ENCODE measurements at places on chromosomes 11 and 22.

DNA sequence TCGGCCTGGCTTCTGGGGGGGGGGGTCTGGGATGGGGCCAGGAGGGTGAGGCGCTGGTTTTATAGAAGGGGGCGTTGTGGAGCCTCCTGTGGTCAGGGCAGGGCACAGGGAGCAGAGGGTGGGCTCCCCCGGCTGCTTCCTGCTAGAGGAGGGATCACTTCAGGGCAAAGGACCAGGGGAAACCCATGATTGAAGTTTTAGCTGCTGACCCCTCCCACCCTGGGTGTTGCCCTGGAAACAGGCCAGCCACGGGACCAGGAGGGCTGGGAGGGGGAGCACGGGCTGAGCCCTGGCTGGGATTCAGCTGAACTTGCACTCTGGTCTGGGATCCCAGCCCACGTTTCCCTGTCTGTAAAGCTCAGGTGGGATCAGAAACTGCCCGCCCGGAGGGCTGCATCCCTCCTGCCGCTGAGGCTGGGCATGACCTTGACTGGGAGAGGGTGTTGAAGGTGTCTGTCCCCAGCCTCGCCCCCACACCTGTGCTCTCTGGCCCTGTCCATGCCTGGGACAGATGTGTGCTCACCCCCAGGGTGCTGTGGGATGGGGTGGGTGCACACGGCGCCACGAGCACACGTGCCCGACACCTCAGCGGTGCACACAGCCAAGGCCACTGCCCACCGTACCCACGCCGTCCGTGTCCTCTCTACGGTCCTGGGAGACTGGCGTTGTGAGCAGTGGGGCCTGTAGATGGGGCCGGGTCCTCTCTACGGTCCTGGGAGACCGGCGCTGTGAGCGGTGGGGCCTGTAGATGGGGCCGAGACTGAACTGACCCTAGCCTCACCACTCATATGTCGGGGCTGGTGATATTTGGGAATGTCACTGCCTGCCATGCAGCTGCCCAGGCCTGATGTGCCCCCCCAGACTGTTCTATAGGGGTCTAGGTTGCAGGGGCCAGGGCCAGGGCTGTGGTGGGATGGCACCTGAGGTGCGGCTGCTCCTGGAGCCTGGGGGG lies 2.3 kb downstream of the TSPAN4 start:
- DNase-seq = no peak

DNA sequence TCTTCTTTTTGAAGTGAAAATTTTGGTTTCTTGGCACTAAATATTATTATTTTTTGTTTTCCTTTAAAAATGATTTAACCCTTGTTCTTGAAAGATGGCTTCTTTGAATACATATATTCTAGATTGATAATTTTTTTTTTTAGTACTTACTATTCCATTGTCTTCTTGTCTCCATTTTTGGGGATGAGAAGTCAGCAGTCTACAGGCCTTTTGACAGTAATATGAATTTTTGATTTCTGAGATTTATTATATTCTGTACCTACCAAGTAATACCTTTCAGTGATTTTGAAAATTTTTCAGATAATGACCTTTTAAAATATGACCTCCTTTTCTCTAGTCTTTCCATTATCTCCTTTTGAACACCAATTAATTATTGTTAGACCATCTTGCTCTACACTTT lies 294.1 kb upstream of the LARGE1 start:
- no peak for DNase-seq

DNA sequence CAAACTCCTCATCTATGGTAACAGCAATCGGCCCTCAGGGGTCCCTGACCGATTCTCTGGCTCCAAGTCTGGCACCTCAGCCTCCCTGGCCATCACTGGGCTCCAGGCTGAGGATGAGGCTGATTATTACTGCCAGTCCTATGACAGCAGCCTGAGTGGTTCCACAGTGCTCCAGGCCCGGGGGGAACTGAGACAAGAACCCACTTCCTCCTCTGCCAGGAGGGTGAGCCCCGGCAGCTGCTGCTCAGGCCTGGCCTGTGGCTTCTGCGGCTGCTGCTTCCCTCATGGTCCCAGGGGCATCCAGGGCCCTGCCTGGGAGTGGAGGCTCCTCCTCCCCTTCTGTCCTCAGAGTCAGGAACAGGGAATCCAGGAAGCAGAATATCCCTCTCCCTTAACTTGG lies 98.4 kb downstream of the ZNF280B start:
- DNase-seq = no peak

DNA sequence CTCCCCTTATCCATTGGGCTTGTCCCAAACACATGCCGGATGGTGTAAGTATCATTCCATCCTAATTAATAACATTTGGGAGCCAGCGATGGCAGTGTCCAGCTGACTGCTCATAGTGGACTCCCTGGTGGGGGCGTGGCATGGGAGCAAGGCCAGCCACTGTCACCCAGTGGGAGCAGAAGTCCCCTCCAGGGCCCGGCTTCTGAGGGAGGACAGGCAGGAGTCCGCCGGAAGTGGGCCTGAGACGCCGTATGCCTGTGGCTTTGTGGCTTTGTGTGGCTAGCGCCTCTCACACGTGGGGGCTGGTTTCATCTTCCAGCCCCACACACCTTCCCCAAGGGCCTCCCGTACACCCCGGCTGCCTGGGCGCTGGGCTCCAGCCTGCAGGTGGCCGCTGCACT lies 124.5 kb downstream of the KCNQ1 start:
- DNase-seq = no peak

GRCh38 chr11:78605296-78605695 lies 30.6 kb upstream of the NARS2 start:
- no peak for DNase-seq

- DNase-seq = no peak
Observed at GRCh38 chr11:13928566-13929251, 33.8 kb upstream of the SPON1 start.

GRCh38 chr22:50146439-50147238 lies 23.9 kb upstream of the PANX2 start:
- peak; percentile 12 for DNase-seq

- DNase-seq = no peak
Observed at GRCh38 chr11:112292785-112293407, 32.2 kb upstream of the PLET1 start.

GRCh38 chr22:37676736-37677492 lies 1.5 kb downstream of the LGALS1 start:
- peak; percentile 50 for DNase-seq

DNA sequence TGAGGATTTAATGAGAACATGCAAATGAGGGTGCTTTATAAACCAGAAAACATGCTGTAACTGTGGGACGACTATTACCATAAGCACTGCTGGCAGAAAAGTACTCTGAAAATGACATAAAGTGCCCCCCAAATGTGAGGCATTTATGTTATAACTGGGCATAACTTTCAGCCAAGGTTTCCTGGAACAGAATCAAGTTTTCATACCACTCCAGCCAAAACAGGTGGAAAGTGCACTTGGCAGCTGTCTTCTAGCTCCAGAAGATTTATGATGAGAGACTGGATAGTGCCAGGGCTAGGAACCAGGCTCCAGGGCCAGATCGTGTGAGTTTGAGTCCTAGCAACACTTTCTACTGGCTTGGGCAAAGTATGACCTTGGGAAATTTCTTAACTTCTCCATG lies 339.2 kb downstream of the TENM4 start:
- DNase-seq = no peak
